Activated T-cell treated with anti-CD3 and anti-CD28 coated beads for 24 hours (primary cell): ENCODE measurements at places on chromosomes 11 and 22.

GRCh38 chr11:43735961-43736360 is 55.4 kb downstream of the HSD17B12 start:
- DNase-seq = no peak

DNA sequence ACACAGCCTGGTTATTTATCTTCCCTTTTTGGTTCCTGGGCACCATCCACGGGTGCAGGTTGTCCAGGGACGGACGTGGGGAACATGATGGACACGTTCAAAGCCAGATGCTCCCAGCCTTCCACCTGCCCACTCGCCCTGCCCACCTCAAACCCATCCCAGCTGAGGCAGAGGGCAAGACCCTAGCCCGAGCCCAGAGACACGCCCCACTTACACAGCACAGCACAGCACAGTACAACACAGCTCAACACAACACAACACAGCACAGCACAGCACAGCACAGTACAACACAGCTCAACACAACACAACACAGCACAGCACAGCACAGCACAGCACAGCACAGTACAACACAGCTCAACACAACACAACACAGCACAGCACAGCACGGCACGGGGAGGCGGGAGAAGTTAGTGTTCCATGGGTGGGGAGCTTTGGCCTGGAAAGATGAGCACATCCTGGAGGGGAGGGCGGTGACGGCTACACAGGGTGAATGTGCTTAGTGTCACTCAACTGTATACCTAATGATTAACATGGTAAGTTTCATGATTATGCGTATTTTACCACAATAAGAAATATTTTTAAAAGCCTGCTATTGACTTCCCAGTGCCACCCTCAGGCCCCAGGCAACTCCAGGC is 1507.5 kb downstream of the BRD1 start:
- no peak for DNase-seq

DNA sequence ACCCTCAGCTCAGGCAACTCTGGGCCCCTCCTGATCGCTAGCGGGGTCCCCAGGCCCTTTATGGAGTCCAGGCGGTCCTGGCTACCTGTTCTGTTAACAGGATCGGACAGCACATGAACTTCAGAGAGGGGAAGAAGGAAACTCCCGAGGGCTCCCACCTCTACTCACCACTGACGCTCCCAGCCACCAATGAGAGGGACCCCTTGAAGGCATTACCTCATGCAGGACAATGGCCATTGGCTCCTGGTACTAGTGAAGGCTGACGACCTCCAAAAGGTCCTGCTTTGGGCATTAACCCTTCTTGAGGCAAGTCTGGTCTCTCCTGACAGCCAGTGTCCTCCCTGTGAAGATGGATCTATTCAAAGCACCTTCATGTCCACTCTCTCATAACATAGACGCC is 71.5 kb upstream of the LMO1 start:
- no peak for DNase-seq

DNA sequence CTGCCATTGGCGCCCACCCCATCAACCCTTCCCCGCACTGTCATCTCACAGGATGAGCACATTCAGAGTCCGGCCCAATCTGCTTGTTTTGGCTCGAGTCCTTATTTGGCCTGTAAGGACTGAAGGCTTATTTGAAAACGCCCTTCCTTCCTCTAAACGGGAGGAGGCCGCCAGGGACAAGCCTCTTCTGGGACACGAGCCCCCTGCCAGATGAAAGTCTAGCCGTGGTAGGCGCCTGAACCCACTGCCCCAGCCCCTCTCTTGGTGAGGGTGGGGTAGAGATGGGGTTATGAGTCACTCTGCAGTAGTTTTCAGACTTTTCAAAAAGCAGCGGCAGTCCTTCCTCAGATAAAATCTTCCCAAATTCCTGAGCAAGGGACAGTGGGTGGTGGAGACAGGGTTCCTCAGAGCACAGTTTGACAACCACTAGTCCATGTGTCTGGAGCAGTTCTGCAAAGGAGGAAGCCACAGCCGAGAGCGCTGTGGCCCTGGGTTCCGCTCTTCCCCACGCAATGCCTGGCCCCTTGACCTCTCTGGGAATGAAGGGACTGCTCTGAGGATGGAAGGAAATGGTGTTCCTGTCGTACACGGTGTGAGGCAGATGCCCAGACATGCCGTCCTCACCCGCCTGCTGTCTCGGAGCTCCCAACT is 57.0 kb downstream of the MYH9 start:
- DNase-seq = no peak

DNA sequence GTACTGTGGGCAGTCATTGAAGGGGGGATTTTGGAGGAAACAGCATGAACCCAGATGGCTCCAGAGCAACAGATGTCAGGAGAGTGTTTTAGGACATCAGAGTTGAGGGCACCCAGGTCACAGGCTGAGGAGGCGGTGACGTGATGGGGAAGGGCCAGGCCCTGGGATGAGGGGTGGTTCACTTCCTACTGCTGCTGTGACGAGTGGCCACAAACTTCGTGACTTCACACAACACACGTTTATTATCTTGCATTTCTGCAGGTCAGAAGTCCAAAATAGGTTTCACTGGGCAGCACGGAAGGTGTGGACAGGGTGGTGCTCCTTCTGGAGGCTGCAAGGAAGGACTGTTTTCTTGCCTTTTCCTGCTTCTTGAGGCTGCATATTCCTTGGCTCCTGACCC is 77.7 kb upstream of the RAB1B start:
- no peak for DNase-seq
